ENCODE measurements at places on chromosomes 5 and 9. TPM values are rescaled to one million over a fixed set of nuclear protein-coding genes. Genes with fewer than 3 reads are reported as not detected.

Gene OR1Q1
- not detected for polyA plus RNA-seq

Gene MARCOL
- not detected for polyA plus RNA-seq

Gene CDC20B
- 0.03 TPM for polyA plus RNA-seq

Gene SRD5A1
- polyA plus RNA-seq, result 17.0 TPM

Gene ALDH7A1
- 130 TPM for polyA plus RNA-seq

Gene FST
- polyA plus RNA-seq, result 276 TPM

Gene PALM2AKAP2
- polyA plus RNA-seq, result 2.3 TPM

Gene TEX48
- polyA plus RNA-seq, result not detected

Gene CDX1
- not detected for polyA plus RNA-seq

Gene CEL
- polyA plus RNA-seq, result 0.22 TPM

Gene SPATA31A3
- not detected for polyA plus RNA-seq

Gene GLRA1
- polyA plus RNA-seq, result not detected

Gene MOB3B
- 32.6 TPM for polyA plus RNA-seq

Gene PLAC8L1
- polyA plus RNA-seq, result not detected

Gene SHC3
- polyA plus RNA-seq, result 0.01 TPM

Gene PLPP7
- not detected for polyA plus RNA-seq

Gene MYO10
- polyA plus RNA-seq, result 16.1 TPM

Gene FOXB2
- polyA plus RNA-seq, result not detected

Gene BRINP1
- polyA plus RNA-seq, result 0.52 TPM

Gene KDM3B
- polyA plus RNA-seq, result 17.2 TPM

Gene CCNI2
- polyA plus RNA-seq, result 0.14 TPM

Gene PCDHGB5
- polyA plus RNA-seq, result 1.8 TPM

Gene SLC25A2
- polyA plus RNA-seq, result not detected

Gene TIMD4
- polyA plus RNA-seq, result not detected

Gene MIGA2
- 9.5 TPM for polyA plus RNA-seq

Gene ELAVL2
- 4.3 TPM for polyA plus RNA-seq

Gene SPINK13
- not detected for polyA plus RNA-seq

Gene RMI1
- polyA plus RNA-seq, result 3.6 TPM

Gene FAM170A
- not detected for polyA plus RNA-seq

Gene TICAM2
- 0.06 TPM for polyA plus RNA-seq

Gene GPR151
- polyA plus RNA-seq, result not detected

Gene IL12B
- polyA plus RNA-seq, result not detected

Gene SLC1A1
- polyA plus RNA-seq, result 0.77 TPM
